Activated naive CD8-positive, alpha-beta T cell treated with anti-CD3 and anti-CD28 coated beads for 36 hours (primary cell): ENCODE measurements at places on chromosomes 16 and 17.

DNA sequence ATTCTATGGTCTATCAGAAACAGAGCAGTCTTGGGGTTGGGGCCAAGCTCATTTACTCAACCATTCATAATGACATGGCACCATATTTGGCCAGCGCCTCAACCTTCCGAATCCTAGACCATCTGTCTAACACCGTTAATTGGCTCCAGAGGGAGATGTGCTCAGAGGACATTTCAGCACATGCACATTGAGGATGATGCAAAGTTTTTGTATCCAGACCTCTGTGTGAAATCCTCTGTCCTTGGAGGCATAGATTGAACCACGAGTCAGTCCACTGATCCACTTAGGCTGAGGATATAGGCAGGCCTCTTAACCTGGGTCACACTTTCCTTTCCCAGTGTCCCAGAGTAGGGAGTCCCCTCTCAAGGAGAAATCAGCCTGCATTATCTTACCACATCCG, 85.5 kb downstream of the SHISA6 start:
- DNase-seq, result no peak

DNA sequence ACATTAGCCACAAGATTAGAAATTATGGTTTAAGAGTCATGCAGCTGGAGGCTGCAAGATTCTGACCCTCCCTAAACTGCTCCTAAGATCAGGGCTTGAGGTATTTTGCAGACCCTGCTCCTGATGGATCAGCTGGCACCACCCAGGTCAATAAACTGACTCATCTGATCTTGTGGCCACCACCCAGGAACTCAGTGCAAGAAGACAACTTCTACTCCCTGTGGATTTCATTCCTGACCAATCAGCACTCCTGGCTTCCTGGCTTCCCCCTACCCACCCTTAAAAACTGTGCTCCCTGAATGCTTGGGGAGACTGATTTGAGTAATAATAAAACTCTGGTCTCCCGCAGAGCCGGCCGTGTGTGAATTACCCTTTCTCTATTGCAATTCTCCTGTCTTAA, 25.0 kb upstream of the MILR1 start:
- no peak for DNase-seq

GRCh38 chr17:28961391-28961790, 10.1 kb upstream of the PHF12 start:
- no peak for DNase-seq

DNA sequence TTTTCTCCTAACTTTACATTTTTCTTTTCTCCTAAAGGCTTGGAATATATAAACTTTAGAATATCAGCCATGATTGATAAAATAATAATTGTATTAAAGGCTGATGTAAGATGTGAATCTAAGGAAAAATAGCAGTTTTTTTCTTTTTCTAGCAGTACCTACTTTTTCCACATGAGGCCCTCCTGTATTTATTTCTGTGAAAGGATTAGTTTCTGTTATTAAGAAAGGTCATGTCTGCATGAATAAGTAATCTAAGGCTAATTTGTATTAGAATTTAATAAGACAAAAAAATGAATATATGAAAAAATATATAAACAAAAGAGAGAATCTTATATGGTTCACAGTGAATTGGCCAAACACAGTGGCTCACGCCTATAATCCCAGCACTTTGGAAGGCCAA, 85.3 kb downstream of the STXBP4 start:
- no peak for DNase-seq

GRCh38 chr16:14179116-14179515, 108.0 kb downstream of the MRTFB start:
- no peak for DNase-seq

GRCh38 chr17:58153046-58153445, 4.9 kb downstream of the OR4D1 start:
- peak; percentile 35 for DNase-seq

DNA sequence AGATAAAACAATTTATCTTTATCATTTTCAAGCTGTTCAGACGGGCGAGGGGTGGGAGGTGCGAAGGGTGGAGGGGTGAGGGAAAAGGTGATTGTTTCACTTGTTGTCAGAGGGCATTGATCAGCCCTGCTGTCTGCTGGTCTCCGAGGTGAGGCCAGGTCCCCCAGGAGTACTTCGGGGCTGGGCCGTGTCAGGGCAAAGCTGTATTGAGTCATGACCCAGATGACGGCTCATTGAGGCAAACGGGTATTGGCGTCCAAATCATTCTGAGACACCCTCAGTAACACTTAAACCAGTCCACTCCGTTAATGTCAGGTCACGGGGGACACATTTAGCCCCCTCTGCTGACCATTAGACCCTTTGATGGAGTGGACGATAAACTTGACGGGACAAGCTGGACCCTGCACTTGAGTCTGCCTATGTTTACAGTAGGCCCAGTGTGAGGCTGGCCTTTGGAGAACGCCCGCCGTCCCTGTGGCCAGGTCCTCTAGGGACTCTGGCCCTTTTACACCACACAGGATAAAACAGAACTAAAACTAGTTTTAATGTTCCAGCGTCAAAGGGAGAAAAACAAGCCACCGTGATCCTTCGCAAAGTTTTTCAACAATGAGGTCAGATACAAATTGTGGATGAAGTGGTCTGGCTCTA, 502.2 kb upstream of the ZFHX3 start:
- DNase-seq, result no peak

DNA sequence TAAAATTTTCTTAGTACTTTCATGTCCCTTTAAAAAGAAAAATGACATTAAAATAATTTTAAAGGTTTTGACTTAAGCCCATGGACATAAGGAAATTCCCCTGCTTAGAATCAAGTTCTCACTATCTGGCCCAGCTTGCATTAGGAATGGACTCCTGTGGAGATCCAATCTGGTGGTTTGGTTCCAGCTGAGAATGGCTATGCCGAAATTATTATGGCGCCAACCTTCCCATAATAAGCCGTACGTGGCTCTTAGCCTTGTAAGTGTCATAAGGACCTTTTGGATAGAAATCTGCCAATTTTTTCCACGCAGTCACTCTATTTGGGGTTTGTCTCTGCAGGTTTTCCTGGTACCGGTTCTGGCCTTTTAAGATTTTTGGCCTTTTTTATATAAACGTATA, 262.1 kb upstream of the MAF start:
- DNase-seq, result no peak

- no peak for DNase-seq
Measured at GRCh38 chr17:37026531-37026869, 77.7 kb downstream of the AATF start.

- DNase-seq, result peak; percentile 64
Measured at GRCh38 chr17:29588562-29589411, 661 bp downstream of the GIT1 start.

DNA sequence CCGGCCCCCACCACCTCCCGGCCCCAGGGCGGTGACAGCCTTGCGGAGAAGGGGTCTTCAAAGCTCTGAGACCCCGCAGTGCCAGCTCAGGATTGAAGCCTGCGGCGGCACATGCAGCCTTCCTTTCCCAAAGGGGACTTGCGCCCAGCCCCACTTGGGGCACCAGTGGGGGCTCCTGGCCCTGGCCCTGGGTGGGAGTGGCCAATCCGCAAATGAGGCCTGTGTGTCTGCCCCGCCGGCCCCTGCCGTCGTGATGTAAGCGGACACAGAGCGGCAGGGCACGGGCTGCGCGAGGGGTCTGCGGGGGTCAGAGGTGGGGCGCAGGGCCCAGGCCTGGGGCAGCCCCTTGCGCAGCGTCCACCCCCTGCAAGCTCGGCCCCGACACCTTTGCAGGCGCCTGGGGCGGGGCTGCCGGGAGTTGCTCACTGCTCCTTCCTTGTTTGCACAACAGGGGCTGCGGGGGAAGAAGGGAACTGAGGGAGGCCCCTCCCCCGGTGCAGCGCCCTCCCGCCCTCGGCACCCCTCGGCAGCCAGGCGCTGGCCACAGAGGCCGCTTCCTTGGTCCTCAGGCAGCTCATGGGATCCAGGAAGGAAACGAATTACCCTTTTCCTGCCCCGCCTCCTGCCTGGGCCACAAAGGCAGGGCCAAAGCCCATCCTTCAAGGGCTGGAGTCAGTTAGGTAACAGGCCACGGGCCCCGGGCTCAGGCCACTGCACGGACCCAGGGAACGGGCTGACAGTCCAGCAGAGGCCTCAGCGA, 2.9 kb downstream of the SLC16A3 start:
- no peak for DNase-seq

DNA sequence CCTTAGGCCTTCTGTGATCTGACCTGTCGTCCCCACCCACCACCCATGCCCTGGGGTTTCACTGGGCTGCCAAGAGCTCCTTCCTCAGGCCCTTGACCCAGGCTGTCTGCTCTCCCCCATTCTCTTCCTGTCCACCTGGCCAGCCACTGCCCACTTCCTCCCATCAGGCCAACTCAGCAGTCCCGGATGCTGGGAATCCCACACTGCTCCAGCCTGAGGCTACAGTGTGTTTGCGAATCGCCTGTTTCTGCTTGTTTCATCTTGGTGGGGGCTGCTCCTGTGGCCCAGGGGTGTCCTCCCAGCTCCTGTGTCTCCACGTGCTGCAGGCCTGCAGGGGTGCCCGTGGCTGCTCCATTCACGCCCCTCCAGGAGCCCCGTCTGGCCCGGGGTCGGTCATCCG, 839 bp upstream of the METRN start:
- DNase-seq, result no peak

DNA sequence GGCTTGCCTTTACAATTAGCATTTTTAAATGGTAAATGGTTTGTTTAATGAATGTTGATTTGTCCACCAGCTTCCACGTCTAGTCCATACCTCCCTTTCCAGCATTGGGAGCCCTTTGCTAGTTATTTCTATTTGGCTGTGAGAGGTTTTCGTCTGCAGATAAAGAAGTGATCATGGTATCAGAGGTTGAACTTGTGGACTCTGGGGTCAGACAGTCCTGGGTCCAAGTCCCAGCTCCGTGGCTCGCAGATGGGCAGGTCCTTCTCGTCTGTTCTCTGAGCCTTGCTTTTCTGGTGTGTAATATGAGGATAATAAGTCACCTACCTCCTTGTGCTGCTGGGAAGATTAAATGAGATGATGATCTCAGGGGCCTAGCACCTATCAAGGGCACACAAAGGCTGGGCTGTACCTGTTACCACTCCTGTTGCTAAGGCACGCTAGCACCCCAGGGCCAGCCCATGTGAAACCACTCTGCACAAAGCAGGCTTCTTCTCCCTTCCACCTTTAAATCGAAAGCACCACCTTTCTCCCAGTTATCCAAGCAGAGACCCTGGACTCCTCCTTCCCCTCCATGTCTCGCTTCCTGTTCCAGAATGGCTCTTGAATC, 103.9 kb downstream of the GNAO1 start:
- DNase-seq, result no peak

DNA sequence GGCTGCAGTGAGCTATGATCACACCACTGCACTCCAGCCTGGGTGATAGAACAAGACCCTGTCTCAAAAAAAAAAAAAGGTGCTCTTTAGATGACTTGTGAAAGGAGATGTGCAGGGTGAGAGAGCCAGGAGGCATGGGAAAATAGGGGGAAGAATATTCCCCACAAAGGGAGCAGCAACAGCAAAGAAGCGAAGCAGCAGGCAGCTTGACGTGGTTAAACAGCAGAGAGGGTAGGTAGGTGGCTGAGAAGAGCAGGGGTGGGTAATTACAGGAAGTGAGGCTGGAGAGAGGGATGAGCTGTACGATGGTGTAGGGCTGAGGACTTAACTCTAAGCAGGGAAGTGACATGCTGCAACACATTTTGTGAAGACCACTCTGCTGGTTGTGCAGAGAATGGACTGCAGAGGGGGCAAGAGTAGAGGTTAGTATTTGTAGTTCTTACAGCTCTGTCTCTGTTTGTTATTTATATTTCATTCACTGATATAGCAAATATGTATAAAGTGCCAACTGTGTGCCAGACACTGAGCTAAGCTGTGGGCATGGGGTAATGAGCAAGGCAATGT, 1.6 kb downstream of the HEATR3 start:
- DNase-seq, result peak; percentile 19

DNA sequence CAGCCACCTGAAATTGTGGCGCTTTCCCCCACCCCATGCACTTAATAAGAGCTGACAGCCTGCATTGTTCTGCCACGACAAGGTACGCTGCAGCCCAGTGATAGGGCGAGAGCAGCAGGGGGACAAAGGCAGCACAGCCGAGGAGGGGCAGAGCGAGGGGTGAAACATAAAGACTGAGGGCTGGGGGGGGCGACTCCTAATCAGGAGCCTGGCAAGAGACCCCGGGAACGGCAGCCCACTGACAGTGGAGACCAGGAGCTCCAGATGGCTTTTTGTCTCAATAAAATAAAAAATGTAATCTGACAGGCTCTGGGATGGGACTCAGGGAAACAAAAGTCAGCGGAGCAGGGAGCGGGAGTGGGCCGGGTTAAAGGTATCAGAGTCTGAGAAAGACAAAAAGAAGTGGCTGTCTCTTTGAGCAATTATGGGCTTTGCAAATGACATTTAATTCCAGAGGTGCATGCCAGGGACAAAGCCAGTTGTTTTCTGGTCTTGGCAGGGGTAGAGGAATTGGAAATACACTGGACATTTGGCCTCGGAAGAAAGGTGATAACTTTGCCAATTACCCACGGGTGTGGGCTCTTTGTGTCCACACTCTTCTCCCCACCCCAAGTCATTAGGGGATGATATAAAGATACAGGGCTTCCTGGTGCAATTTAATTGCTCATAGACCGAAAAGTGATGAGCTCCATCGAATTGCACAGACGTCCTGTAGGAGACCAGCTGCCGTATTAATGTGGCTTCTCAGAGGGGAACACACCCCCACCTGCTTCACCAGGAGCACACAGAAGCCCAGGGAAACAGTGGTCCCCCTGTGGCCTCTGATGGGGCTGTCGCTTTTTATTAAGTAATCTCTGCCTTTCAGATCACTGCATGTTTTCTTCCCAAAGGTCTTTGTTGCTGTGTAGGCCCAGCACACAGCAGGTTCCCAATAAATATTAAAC, 17.6 kb upstream of the CCDC182 start:
- no peak for DNase-seq

DNA sequence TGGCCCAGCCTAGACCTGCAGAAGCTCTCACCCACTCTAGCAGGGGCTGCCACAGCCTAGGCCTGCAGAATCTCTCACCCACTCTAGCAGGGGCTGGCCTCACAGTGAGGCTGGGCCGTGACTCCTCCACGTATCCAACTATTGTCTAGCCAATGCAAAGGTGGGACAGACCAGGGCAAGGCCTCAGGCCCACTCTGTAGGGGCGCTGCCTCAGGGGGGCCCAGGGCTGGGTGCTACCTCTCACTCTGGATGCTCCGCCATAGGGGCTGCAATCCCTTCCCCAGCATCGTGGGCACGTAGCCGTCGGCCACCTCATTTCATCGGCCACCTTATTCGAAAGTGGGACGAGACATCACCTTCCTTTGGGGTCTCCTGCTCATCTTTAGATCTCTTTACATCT, 51.7 kb downstream of the RPH3AL start:
- no peak for DNase-seq

- no peak for DNase-seq
Measured at GRCh38 chr17:6381526-6382465, 53.1 kb downstream of the AIPL1 start.

GRCh38 chr17:81952792-81953228, 5.8 kb upstream of the MYADML2 start:
- no peak for DNase-seq

- DNase-seq, result no peak
Measured at GRCh38 chr17:6811510-6811909, 20.0 kb downstream of the TEKT1 start.

GRCh38 chr17:7550344-7550743, 1.5 kb downstream of the TNFSF12 start:
- no peak for DNase-seq

GRCh38 chr17:77647531-77647930, 311.0 kb upstream of the TNRC6C start:
- DNase-seq, result no peak
